ENCODE measurements at places on chromosomes 6 and 20. TPM values are rescaled to one million over a fixed set of nuclear protein-coding genes. Genes with fewer than 3 reads are reported as not detected.

The GSTA3 gene
- not detected for total RNA-seq

The MAS1 gene
- total RNA-seq = not detected

The PPP1R3D gene
- 6.4 TPM for total RNA-seq

The PCSK2 gene
- total RNA-seq = not detected

The SAMD5 gene
- not detected for total RNA-seq

The PRICKLE4 gene
- total RNA-seq = not detected

The MATN4 gene
- total RNA-seq = not detected

The ATP9A gene
- total RNA-seq = 21.4 TPM

The ENPP5 gene
- not detected for total RNA-seq

The GMDS gene
- 14.9 TPM for total RNA-seq

The SLC9A8 gene
- 7.5 TPM for total RNA-seq

The TCF21 gene
- total RNA-seq = not detected

The WASF1 gene
- total RNA-seq = 12.2 TPM

The AIF1 gene
- total RNA-seq = not detected

The ETV7 gene
- total RNA-seq = not detected

The DYNLT2 gene
- total RNA-seq = 0.56 TPM

The CAPN11 gene
- total RNA-seq = not detected

DNA sequence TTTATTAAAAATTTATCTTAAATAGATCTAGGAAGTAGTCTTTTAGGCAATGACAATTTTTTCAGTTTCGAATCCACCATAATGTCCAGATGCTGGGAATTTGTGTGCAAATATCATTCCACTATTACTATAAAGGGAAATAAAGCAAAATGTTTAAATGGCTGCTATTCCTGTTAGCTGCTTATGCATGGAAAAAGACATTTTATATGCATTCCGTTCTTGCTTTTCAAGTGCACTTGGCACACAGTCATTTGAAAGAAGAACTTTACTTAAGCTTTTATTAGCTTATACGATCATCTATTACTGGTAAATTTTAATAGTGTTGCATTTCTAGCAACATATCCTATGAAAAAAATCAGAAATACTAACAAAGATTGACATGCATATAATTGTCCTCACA is 42.0 kb downstream of the PRL start:
- DNase-seq = no peak

GRCh38 chr20:19923762-19924161 is 93.4 kb upstream of the NAA20 start:
- DNase-seq = no peak

GRCh38 chr6:380234-381218 is 11.0 kb upstream of the IRF4 start:
- no peak for DNase-seq

DNA sequence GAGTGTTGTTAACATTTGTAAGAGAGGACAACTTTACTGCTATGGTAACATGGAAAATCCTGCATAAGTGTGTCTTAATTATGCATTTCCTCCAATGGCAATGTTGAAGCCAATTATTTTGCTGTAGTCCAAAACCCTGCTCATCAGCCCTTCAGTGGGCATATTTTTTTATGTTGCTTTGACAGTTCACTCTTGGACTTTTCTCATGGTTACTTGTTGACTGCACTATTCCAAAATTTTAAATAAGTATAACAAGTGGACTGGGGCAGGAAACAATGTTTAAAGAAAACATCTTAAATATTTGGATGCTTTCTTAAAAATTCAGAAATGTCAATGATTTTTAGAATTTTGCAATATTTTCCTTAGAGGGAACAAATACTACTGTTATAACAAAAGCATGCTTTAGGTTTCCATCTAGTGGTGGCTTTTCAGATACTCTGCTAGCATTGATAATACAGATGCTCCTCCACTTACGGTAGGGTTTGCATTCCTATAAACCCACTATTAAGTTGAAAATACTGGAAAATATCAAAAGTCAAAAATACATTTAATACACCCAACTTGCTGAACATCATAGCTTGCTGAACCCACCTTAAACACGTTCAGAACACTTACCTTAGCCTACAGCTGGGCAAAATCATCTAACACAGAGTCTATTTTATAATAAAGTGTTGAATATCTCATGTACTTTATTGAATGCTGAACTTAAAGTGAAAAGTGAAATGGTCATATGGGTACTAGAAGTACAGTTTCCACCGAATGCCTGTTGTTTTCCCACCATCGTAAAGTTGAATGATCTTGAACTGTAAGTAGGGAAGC is 86.4 kb downstream of the ADGRG6 start:
- DNase-seq = peak; percentile 66

GRCh38 chr20:25399037-25399430 is 8.4 kb upstream of the ABHD12 start:
- DNase-seq = peak; percentile 74

DNA sequence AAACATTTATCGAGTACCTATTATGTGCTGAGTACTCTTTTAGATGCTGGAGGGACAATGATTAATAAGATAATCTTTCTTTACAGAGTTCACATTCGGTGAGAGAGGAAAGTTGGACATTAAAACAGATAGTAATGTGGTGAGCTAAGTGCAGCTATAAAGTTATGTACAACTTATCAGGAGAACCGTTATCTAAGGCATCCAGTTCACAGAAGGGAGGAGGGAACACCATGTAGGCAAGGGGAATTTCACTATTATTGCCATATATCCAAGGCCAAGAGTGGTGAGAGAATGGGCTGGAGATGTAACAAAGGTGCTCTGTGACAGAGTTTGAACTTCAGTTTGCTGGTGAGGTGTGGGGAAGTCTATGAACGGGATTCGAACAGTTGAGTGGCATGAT is 105.8 kb downstream of the CARMIL1 start:
- no peak for DNase-seq

GRCh38 chr6:144736763-144737162 is 451.6 kb downstream of the UTRN start:
- DNase-seq = no peak

DNA sequence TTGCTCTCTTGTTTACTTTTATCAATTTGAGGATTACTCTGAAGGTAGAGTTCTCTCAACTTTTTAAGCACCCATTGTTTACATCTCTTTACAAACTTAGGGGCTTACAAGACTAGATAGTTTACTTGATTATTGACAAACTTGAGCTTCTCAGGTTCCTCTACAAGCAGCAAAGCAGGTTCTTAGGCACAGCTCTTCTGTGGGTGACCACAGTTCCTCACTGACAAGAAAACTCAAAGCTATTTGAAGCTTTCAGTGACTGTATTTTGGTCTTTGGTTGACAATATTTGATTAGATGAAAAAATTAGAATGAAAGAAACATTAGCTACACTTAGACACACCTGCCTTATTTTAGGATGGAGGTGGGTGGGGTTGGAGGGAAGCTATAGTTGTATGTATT is 327.3 kb upstream of the RUNX2 start:
- DNase-seq = no peak

- DNase-seq = no peak
Observed at GRCh38 chr6:77987035-77987384, 334.2 kb downstream of the MEI4 start.

DNA sequence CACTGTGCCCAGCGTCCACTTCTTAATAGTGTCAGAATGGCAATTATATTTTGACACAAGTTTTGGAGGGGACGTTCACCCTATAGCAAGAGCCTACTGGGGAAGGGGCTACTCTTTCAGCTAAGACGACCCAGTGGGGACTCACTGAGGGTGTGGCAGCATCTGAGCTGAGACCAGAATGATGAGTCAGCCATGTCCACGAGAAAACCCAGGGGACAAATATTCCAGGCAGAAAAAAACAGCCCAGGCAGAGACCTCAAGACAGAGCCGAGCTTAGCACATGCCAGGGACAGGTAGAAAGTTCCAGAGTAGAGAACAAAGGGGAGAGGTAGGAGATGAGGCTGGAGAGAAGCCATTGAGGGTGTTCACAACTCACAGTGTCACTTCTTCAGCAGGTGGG is 11.2 kb downstream of the CNBD2 start:
- no peak for DNase-seq

- DNase-seq = no peak
Observed at GRCh38 chr6:152121910-152122309, 314.4 kb downstream of the ESR1 start.

DNA sequence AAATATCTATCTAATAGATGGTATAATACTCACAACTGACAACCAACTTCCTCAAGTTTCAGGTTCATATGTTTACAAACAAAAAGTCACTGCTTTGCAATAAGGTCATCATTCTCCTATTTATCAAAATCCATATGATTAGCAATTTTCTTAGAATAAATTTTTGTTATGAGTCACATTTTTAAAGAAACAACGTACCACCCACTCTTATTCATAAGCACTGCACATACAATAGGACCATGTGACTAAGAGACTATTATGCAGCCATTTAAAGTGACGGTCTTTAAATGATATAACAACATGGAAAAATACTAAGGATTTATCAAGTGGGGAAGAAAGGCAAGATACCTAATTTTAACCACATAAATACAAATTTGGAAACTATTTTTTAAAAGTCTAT is 40.0 kb downstream of the REPS1 start:
- DNase-seq = no peak

DNA sequence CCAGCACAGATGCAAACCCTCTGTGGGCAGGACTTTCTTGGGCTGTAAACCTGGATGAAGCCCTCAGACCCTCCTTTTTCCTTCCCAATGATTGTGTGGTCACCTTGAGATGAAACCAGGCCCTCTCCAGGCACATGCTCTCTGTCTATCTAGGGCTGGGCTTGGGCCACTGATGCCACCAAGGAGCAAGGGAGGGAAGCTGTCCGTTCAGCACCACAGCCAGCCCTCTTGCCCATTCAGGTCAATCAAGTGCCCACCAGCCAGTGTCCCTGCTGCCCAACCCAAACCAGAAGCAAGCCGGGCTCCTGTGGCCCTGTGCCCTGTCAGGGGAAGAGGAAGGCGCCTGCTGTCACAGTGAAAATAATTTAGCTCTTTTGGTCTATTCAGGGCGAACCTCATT is 8.0 kb downstream of the STMN3 start:
- DNase-seq = no peak

DNA sequence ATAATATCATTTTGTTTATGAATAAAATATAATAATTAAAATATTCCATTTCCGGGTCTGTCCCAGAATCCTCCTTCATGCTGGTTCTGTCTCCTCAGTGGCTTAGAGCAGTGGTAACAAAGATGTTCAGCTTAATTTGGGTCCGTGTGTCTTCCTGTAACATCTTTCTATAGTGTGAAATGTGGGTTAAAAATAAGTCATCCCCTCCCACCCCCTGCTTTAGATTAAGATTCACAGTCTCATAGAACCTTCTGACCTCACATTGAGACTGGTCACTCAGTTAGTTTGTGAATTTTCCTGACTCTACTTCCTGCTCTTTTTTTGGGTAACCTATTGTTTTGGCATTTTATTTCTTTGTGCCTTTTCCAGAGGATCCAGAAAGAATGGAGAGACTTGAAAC is 55.2 kb downstream of the SLX4IP start:
- no peak for DNase-seq

GRCh38 chr6:38146021-38146733 is 326.6 kb downstream of the ZFAND3 start:
- no peak for DNase-seq

GRCh38 chr20:1924910-1925861 is 30.0 kb downstream of the SIRPA start:
- DNase-seq = no peak

- DNase-seq = no peak
Observed at GRCh38 chr6:166308769-166309589, 787 bp upstream of the PRR18 start.

DNA sequence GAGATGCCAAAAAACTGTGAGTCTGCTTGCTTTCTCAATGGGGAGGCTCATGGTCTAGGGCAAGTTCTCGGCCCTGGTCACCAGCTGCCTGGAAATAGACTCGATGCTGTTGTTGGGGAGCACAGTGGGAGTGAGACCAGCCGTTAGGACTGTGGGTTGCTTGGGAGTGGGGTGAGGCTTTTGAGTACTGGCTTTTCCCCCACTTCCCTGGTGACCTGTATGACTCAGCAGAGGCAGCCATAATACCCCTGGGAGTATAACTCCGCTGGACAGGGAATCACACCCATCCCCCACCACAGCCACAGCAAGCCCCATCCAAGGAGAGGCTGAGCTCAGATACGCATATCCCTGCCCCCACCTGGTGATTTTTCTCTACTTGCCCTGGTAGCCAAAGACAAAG is 48.9 kb upstream of the OGFRL1 start:
- DNase-seq = no peak

DNA sequence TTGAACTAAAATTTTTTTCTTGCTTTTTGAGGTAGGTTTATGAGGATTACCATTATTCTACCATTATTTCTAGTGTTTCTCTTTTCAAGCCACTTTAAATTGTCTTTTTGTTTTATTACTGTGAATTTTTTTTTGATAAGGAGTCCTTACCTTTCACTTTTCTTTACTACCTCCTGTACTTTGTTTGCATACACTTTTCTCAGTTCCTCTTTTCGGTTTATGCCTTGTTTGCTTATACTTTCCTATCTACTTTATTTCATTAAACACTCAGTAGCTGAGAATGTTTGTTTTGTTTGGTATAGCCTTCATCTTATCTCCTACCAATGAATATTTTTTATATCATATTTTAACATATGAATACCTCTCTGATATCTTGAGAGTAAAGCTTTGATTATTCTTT is 147.9 kb downstream of the TFAP2B start:
- DNase-seq = no peak

GRCh38 chr6:29653452-29654038 is 3.3 kb upstream of the MOG start:
- peak; percentile 57 for DNase-seq

DNA sequence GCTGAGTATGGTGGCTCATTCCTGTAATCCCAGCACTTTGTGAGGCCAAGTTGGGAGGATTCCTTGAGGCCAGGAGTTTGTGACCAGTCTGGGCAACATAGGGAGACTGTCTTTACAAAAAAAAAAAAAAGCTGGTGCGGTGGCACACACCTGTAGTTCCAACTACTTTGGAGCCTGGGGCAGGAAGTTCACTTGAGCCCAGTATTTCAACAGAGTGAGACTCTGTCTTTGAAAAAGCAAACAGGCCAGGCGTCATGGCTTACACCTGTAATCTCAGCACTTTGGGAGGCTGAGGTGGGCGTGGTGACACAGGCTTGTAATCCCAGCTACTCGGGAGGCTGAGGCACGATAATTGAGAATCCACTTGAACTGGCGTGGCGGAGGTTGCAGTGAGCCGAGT is 28.7 kb downstream of the MYBL2 start:
- DNase-seq = no peak

Measured in HFFc6 (cell line).